ENCODE measurements at places on chromosomes 6 and 20. TPM values are rescaled to one million over a fixed set of nuclear protein-coding genes. Genes with fewer than 3 reads are reported as not detected.

Gene CCN5
- total RNA-seq: not detected

Gene CLPSL2
- total RNA-seq: not detected

Gene SLC22A1
- total RNA-seq: not detected

Gene KHDC3L
- not detected for total RNA-seq

Gene NKX2-2
- total RNA-seq: not detected

Gene PPP1R14C
- 0.04 TPM for total RNA-seq

Gene FAM209B
- total RNA-seq: not detected
